HT1080 (cell line): ENCODE measurements at places on chromosomes 6 and 20.

- DNase-seq, result no peak
These were observed 128.3 kb downstream of the ANKRD60 start for GRCh38 chr20:58099956-58100730.

- no peak for DNase-seq
These were observed 119.9 kb upstream of the TRAF3IP2 start for GRCh38 chr6:111725446-111726112.

DNA sequence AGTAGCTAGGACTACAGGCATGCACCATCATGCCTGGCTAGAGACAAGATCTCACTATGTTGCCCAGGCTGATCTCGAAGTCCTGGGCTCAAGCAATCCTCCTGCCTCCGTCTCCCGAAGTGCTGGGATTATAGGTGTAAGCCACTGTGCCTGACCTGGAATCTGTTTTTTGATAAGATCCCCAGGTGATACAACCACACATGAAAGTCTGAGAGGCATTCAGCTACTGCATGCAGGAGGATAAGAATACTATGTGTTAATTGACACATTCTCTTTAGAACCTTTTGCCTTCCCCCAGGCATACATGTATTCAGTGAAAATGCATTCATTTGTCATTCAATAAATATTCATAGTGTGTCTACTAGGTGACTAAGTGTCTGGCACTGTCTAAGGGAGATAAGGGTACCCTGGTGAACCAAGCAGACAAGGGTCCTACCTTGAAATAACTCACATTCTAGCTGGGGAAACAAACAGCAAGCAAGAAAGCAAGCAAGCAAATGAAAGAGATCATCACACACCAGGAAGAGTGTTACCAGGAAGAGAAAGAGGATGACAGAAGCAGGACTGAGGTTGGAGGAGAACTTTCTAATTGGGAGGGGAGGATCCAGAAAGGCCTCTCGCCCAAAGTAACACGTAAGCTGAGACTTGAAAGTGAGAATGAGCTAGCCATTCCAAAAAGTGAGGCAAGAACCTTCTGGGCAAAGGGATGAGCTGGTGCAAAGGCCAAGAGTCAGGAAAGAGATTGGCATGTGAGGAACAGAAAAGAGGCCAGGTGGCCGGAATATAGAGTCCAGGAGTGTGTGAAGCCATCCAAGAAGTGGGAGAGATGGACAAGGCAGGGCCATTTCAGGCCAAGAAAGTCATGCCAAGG lies 6.5 kb downstream of the GFOD1 start:
- DNase-seq, result no peak

DNA sequence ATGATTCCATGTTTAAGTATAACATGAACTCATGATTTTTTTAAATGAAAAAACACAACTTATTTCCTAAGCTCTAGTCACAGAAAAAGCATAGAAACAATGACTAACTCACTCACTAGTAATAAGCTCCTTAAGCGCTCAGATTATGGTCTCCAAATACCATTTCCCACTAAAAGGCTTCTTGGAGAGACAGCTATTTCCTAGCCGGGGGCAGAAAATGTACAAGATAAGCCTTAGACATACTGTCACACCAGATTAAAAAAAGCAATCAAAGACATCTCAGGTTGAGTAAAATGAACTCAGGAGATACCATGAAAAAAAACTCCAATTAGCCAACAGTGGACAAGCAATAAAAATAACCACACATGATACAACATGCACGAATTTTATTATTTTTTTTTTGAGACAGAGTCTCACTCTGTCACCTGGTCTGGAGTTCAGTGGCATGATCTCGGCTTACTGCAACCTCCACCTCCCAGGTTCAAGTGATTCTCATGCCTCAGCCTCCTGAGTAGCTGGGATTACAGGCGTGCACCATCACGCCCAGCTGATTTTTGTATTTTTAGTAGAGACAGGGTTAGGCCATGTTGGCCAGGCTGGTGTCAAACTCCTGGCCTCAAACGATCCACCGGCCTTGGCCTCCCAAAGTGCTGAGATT lies 14.9 kb downstream of the SRPK1 start:
- no peak for DNase-seq

DNA sequence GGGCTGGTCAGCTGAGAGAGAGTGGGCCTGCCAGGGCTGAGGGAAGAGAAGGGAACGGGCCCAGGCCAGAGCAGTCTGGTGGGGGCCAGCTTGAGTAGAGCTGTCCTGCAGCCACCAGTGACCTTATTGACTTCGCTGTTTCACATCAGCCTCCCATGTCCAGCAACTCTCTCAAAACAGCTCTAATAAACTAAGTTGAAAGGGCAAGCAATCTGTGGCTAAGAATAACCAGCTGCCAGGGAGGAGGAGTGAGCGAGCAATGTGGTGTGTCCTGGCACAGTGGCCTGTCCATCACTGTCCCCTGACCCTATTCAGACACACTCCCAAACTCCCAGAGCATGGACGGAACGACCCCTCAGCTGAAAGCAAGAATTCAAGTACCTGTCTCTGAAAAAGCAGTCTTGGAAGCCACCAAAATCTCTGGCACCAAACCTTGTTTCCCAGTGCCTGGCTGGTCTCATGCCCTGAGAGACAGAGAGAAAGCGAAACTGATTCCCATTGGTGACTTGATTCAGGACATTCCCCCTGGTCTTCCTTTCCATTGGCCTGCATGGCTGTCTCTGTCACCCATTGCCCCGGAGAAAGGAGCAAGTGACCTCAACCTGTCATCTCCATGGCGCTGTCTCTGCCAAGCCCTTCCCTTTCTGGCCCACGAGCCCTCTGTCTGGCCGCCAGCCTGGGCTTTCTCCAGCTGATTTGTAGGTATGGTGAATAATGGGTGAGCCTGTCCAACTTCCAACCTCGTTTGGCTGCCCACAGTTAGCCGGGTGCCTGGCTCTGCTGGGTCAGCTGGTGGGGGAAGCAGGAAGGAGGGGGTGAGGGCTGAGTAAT lies at the start of gene DDO:
Gene DDO (minus strand): TSS at position 490 of the 831 bp plus-strand sequence. CDS start 2,113 bp downstream, outside the sequence.
- peak; percentile 57 for DNase-seq

DNA sequence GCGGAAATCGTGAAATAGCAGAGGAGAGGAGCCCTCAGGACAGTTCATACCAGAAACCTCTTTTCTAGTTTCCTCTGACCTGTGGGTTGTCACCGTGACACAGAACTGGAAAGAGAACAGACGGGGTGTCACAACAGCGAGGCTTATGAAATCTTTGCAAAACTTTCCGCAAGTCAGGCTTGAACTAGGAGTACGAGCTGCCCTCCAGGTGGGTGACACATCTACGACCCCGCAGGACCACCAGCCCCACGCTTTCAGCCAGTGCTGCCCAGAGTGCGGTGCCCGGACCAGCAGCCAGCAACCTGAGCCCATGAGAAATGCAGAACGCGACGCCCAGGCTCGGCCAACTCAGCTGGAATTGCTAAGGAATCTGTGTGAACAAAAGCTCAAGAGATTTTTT lies 30.8 kb downstream of the WRNIP1 start:
- no peak for DNase-seq
